GM04503 (cell line): ENCODE measurements at places on chromosomes 1 and 21.
A peak's percentile ranks its signal among the peaks of the same experiment; 100 is the strongest.

- DNase-seq, result no peak
Measured at GRCh38 chr1:83077411-83077810, 921.5 kb downstream of the TTLL7 start.

DNA sequence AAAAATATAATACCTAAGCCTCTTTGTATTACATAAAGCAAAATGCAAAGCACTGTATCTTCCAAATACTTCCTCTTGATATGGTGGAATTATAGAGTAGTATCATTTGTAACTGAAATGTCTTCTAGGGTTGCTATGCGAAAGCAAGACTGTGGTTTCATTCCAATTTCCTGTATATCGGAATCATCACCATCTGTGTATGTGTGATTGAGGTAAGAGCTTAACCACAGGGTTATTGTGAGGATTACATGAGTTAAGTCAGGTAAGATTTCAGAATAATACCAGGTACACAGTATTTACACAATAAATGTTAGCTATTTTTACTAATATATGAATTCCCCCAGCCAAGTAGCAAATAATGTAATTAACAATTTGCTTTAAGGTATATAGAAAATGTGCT, 24.7 kb downstream of the CD53 start:
- no peak for DNase-seq

DNA sequence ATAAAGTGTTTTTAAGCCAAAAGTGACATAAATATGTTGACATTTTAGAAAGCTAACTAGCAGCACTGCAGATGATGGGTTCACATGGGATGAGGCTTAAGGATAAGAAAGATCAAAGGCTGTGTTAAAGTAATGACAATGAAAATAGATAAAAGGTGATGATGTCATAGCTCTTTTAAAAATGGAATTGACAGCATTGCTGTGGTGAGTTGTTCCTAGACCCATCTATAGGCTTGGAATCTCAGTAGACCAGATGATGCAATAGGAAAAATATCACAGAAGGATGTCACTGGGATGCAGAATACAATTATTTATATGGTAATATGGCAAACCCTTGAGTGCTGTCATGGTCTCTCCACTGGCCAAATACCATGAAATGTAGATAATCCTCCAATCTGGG, 286.0 kb downstream of the PLA2G4A start:
- DNase-seq, result no peak

GRCh38 chr1:5939271-5940170, 52.7 kb downstream of the NPHP4 start:
- DNase-seq, result no peak

- peak; percentile 83 for DNase-seq
Measured at GRCh38 chr1:15028102-15028501, 125.4 kb upstream of the TMEM51 start.

- no peak for DNase-seq
Measured at GRCh38 chr1:171901245-171901644, 59.9 kb downstream of the DNM3 start.

DNA sequence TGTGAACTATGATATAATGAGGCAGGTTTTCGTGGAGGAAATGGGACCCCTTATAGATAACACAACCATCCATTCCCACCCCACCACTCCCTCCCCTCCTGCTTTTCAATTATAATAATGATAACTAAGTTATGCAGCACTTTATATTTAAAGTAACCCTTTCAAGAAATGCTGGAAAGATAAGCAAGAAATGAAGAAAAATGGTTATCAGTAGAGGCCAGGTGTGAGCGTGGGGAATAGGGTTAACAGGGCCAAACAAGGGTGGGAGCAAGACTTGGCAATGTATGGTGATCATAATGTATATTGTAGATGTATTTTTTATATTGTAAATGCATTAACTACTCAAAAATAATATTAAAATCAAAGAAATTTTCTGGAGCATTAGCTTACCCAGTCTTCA, 133.4 kb downstream of the PBX1 start:
- no peak for DNase-seq

DNA sequence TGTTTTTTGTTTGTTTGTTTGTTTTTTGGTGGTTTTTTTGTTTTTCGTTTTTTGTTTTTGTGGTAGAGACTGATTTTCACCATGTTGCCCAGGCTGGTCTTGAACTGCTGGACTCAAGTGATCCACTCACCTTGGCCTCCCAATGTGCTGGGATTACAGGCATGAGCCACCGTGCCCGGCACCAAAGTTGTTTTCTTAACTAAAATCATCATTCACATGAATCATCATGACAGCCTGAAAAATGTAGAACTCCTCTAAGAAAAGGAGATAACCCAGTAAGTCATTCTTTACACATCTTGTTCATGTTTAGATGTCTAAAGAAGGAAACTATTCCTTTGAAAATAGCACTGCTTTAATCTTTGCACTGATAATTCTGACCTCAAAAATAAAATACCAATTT, 37.5 kb downstream of the DISP1 start:
- DNase-seq, result no peak
